Left kidney (tissue), 8 donors: ENCODE measurements at places on chromosomes 6 and 20. TPM values are rescaled to one million over a fixed set of nuclear protein-coding genes. Genes with fewer than 3 reads are reported as not detected.

DNA sequence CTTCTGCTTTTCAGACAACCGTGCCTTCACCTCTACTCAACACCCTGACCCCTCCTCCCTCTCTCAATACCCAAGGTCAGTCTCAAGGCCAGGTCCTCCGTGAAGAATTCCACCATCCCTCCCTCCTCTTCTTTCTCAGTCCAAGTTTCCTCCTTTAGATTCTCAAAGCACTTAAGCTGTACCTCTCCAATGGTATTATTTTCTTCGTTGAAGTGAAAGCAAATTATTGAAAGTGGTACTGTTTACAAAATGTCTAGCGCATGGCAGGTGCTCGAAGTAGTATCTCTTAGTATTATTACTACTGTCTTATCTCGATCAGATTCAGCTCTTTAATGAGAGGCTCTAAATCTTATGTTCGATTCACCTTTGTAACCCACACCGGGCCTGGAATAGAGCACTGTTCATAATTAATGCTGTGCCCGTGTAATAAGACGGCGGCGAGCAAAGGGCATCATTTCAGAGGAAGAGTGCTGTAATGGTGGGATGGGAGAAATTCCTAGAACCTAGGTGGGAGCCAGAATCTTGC lies 593 bp upstream of the RALGAPB start:
- no peak for DNase-seq

- DNase-seq, result no peak
Measured at GRCh38 chr6:56541030-56541600, 101.6 kb downstream of the DST start.

DNA sequence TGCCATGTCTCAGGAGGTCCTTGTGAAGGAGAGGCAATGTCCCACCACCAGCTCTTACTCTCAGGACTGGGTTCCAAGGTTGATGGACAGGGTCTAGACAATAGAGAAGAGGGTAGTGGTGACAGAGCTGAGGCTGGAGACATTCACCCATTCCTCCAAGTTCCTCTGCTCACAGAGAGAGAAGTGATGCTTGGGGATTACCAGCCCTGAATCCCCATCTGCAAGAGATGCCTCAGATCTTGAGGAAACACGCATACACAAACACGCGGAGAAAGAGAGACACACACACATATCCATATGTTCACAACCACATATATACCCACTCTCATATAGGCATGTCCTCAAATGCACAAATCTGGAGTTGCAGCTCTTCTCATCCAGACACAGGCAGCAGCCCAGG lies 15.2 kb upstream of the CD83 start:
- DNase-seq, result no peak

GRCh38 chr6:4212588-4212987 lies 77.2 kb upstream of the ECI2 start:
- no peak for DNase-seq

DNA sequence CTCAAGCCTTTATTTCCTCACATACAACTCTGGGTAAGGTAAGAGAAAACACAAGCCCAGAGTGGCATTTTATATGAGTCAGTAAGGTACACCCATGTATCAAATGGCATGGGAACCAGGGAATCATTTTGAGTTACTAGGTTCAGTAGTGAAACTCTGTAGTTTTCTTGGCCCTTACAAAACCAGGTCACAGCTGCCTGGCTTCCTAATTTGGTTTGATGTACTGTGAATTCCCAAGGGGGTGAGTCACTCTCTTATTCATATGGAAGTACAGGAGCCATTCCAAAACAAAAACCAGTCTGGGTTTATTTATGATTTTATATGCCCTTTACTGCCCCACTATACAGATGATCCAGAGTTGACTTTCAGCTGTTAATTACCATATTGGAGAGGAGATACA lies 70.7 kb downstream of the PDE7B start:
- DNase-seq, result peak; percentile 45

DNA sequence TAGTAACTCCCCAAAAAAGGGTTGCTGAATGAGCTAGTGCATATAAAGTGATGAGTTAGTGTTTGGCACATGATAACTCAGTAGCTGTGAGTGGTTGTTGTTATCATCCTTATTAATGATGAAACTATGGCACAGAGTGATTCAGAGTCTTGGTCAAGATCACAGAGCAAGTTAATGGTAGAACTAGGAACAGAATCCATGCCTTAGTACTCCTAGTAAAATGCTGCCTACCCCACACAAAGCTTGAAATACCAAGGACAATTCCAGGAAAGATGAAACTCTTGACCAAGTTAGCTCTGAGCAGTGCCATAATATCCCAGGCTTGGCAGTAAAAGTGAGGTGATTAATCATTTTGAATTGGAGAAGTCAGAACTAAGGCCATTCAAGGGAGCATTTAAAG lies 109.1 kb upstream of the ENPP5 start:
- no peak for DNase-seq

GRCh38 chr6:97052152-97052787 lies 127.7 kb downstream of the KLHL32 start:
- DNase-seq, result no peak

DNA sequence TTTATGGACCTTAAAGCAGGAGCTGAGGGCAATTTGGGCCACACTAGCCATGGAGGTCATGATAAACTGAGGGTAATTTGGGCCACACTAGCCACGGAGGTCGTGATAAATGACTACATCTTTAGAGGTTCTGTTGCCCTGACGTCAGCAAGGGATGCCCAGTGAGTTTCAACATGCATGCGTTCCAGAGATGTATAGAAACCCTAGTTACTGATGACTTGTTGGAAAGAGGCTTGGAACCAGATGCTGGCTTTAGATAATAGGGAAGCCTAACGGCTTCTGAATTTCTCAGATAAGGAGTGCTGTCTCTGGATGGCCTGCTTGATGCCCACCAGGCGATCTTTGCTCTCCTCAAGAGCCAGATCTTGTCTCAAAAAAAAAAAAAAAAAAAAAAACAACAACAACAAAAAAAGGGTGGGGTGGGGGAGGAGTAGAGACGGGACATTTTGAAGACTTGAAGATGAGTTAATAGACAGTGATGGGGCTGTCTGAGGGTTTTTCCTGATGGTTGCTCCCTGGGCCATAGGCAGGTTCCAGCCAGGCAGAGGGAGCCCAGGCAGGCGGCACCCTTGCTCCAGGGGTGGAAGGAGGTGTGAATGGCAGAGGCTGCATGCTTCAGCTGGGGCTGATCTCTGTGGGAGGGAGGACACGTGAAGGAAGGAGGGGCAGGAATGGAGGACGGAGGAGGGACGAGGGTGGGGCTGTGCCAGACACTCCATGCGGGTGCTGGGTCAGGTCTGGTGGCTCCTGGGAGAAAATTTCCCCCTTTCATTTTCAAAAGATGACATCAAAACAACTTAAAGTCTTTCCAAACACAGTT lies 27.0 kb upstream of the FRMD1 start:
- no peak for DNase-seq

The PLCB4 gene
- polyA plus RNA-seq, result 18.9 TPM

DNA sequence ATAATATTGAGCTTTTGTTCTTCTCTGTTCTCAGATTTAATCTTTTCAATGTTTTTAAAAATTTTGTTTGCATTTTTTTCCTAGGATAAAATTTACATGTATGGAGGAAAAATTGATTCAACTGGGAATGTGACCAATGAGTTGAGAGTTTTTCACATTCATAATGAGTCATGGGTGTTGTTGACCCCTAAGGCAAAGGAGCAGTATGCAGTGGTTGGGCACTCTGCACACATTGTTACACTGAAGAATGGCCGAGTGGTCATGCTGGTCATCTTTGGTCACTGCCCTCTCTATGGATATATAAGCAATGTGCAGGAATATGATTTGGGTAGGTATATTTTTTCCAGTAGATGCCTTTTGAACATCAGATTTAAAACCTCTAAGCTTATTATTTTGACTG lies 89.8 kb downstream of the ATRN start:
- DNase-seq, result no peak

DNA sequence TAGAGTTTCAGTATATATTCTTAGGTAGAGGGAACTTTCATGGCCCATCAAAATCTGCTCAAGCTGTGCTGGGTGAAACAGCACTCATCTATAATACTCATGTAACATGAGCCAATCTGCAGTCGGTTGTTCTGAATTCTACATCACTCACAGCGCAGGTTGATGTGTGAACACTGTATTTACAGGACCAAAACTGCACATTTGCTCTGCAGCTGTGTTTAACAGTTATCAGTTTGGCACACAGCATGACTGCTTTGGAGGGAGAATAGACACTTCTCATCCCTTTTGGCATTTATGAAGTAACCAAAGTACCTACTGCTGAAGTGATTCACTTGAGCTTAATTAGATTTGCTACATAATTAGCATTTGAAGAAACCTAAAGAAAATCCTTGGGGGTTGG lies 225.1 kb downstream of the BCKDHB start:
- no peak for DNase-seq

DNA sequence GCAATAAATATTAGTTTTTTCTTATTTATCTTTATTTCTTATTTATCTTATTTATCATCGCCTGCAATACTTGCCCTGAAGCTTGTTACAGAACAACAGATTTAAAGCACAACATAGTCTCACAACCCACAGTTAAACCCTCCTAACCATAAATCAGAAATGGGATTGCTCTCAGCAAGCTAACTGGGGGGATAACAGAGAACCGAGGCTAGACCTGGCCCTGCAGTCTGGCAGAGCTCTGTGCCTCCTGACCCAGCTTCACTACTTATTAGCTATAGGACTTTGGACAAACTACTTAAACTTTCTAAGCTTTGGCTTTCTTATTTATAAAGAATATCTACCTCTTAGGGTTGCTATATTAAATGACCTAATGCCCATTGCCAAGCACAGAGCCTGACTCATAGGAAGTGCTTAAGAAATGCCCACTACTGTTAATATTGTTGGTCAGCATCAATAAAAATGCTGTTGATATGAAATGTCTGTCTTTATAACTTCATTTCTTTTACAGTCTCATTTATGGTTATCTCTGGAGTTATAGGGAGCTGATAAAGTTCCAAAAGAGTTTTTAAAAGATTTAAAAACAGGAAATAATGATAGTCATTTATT lies 87.9 kb upstream of the BEND6 start:
- no peak for DNase-seq

The RRAGD gene
- 34.7 TPM for polyA plus RNA-seq

- no peak for DNase-seq
Measured at GRCh38 chr20:62136283-62137091, 6.7 kb downstream of the PSMA7 start.

The DCBLD1 gene
- polyA plus RNA-seq, result 13.9 TPM

GRCh38 chr6:153117986-153118879 lies 12.8 kb downstream of the RGS17 start:
- no peak for DNase-seq

- DNase-seq, result no peak
Measured at GRCh38 chr6:2993755-2994317, 5.9 kb upstream of the NQO2 start.

DNA sequence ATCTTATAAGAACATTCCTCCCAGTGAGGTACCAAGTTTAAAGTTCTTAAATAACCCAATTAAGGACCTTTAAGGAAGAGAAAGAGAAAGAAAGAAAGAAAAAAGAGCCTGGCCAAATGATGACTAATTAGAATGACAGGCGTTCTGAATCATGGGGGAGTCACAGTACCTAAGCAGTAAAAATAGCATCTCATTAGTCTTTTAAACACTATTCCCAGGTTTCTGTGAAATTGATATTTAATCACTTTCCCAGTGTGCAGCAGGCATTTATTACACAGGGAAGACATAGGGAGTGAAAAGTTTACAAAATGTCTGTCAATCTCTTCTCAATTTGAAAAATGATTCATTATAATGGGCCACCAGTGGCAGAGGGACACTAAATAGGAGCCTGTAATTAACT lies 251.4 kb upstream of the MANEA start:
- no peak for DNase-seq

DNA sequence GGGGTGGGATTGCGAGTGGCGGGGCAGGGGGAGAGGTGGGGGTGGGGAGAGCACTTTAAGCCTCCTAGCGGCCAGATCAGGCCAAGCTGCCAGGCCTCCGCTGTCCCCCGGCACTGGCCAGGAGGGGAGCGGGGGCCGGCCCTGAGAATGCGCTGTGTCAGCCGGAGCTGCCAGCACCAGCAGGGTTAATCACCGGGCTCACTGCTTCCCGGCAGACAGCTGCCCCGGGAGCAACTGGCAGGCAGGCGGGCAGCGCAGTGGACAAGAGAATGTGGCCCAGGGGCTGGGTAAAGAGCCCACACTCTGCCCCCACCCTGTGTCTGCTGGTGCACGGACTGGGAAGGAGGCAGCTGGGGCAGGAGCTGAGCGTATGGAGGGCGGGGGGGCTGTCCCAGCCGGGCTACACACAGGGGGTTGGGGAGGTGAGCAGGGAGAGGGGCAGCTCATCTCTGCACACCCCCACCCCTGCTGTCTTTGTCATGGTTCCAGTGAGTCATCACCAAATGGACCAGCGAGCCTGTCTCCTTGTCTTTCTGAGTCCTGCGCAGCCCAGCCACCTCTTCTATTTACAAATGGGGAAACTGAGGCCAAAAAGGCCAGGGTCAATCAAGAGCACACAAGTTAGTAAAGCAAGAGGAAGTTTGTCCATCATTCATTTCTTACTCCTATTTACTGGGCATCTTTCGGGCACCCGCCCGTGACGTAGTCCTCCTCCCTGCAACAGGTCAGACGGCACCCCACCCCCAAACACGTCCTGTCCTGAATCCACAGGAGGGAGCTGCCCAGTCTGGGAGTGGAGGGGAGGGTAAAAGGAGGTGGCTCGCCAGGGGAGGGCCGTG lies 2.1 kb upstream of the LAMA5 start:
- no peak for DNase-seq

DNA sequence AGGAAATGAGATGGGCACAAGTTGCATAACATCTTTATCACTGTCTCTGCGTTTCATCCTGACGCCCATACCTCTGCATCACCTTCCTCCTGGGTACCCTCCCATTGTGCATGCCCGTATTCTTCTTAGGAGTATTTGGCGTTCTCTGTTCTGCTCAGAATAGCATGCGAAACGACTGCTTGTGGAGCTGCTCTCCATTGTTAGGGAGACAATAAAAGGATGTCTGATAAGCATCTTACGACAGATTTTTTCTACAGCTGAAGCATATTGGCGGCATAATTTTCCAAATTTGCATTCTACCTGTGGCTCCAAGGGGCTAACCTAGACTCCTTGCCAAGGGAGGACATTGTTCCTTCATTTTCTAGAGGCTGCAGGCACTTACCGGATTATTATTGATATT lies 118.6 kb downstream of the EDN1 start:
- no peak for DNase-seq

DNA sequence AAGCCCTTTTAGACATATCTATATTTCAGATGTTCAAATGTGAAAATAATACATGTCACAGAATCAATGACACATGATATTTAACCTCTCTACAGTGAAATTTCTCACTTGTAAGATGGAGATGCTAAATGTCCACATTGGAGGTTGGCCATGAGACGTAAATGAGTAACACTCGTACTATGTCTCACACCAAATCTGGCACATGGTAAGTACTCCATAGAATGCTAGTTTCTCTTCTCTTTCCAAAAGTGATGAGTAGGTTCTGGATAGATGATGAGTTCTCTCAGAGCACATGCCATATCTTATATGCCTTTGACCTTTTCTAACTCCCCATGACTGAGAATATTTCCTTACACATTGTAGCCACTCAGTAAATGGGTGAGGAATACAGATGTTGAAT lies 17.7 kb downstream of the GFOD1 start:
- DNase-seq, result no peak

GRCh38 chr6:39923394-39923793 lies 10.9 kb downstream of the MOCS1 start:
- no peak for DNase-seq

- no peak for DNase-seq
Measured at GRCh38 chr6:111477481-111477938, 5.5 kb downstream of the REV3L start.

GRCh38 chr6:31205638-31206037 lies 35.2 kb upstream of the POU5F1 start:
- DNase-seq, result no peak

- DNase-seq, result no peak
Measured at GRCh38 chr20:26276554-26277210, 580.0 kb upstream of the ZNF337 start.

GRCh38 chr6:43644940-43645612 lies at the start of gene RSPH9:
RSPH9 (plus strand) TSS chr6:43645036; CDS start chr6:43645099, 63 bp downstream.
- DNase-seq, result peak; percentile 76
